CD4-positive, alpha-beta T cell (primary cell): ENCODE measurements at places on chromosomes 3 and 15.

- no peak for DNase-seq
- H3K36me3 ChIP-seq = no peaks in the 10 kb centered on the region
- peaks cover 5% of the 10 kb centered on the region for H3K4me1 ChIP-seq
These were observed 350.6 kb downstream of the FOXP1 start for GRCh38 chr3:71232895-71233294.

- H3K36me3 ChIP-seq = no peaks in the 10 kb centered on the region
- H3K27me3 ChIP-seq = no peaks in the 10 kb centered on the region
- H3K4me3 ChIP-seq = no peak overlapping the region
- no peak for DNase-seq
- H3K4me1 ChIP-seq = no peaks in the 10 kb centered on the region
These were observed 109.2 kb downstream of the ASB7 start for GRCh38 chr15:100711516-100712021.

DNA sequence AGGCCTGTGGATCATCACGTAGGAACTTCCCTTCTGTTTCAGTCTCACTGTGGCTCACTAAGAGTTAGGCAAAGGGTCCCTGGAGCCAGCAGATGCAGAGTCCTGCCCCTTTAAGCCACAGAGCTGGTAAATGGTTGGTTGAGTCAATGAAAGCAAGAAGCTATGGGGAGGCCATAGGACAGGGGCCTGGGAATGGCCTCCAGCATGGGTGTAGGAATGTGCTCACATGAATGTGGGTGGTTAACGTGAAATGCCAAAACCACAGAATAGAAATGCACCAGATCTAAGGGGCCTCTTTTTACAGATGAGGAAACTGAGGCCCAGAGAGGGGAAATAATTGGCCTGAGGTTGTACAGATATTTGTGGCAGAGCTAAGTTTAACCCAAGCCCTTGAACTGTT lies 150.3 kb downstream of the TLE3 start:
- H3K36me3 ChIP-seq = no peaks in the 10 kb centered on the region
- no peak overlapping the region for H3K4me3 ChIP-seq
- no peaks in the 10 kb centered on the region for H3K27me3 ChIP-seq
- H3K4me1 ChIP-seq = no peaks in the 10 kb centered on the region
- DNase-seq = no peak
- no peak overlapping the region for H3K27ac ChIP-seq

DNA sequence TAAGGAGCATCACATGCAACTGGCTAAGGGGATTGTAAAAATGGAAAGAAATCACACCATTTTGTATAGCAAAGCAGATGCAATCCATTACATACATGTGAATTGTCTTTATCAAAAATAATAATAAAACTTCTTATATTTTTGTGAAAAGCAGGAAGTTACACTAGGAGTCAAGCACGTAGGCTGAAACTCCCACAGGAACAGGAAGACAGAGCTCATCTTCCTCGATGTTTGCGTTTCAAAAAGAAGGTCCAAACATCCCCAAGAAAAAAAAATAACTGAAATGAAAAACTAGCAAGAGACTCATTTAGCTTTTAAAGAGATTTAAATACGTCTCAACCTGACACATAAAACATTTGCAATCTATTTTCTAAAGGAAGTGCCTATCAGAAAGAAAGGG lies 106.6 kb downstream of the TGFBR2 start:
- no peak for DNase-seq
- no peaks in the 10 kb centered on the region for H3K4me1 ChIP-seq
- H3K27me3 ChIP-seq = no peaks in the 10 kb centered on the region
- H3K27ac ChIP-seq = no peak overlapping the region
- no peaks in the 10 kb centered on the region for H3K36me3 ChIP-seq
- H3K4me3 ChIP-seq = no peak overlapping the region

- H3K4me3 ChIP-seq = no peak overlapping the region
- H3K27me3 ChIP-seq = no peaks in the 10 kb centered on the region
- H3K36me3 ChIP-seq = peaks cover 13% of the 10 kb centered on the region
These were observed 96.7 kb downstream of the DHX30 start for GRCh38 chr3:47899495-47900108.
